ENCODE measurements at places on chromosomes 4 and X. TPM values are rescaled to one million over a fixed set of nuclear protein-coding genes. Genes with fewer than 3 reads are reported as not detected.

DNA sequence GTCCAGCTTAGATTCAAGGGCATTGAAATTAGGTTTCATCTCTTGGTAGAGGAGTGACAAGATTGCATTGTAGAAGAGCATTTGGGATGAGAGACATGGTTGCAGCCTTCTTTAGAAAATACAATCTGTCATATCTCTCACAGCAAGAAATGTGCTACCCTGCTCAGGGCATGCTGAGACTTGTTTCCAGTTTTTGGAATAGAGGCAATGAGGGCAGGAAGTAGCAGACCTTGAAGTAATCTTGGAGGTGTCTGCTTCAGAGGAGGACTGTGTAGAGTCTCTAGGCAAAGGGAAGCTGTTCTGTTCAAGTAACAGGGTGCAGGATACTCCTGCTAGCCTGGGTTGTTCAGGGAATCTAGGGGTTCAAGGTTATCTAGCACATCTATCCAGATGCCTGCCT, 116.1 kb upstream of the ZNF827 start:
- DNase-seq: no peak

DNA sequence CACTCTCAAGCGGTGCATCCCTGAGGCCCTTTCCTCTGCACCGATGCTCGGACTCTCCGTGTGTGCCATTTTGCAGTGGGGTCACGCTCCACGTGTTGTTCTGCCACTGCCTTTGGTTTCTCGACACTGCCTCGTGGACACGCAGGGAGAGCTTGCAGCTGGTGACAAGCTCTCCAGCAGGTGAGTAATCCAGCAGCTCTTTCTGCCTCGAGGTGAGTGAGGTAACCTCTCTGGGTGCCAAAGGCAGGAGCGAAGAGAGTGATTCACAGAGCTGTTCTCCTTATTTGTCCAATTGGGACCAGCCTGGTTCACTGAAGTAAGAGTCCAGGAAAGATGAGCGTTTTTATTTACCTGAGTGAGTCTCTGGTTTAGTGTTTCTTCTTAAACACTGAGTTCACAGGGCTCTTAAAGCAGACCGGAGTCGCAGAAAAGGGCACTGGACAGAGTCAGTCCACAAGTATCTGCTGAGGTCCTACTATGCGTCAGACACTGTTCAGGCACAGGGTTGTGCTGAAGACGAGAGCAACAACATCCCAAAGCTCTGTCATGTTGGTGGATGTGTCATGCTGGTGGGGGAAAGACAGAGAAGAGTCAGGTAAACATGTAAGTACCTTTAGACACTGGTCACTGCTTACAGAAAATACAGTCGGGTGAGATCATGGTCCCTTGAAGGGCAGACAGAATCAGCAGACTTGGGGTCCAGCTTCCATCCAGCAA, 61.8 kb downstream of the FHDC1 start:
- no peak for DNase-seq

GRCh38 chr4:81215931-81216330, 909 bp upstream of the PRKG2 start:
- DNase-seq: no peak

DNA sequence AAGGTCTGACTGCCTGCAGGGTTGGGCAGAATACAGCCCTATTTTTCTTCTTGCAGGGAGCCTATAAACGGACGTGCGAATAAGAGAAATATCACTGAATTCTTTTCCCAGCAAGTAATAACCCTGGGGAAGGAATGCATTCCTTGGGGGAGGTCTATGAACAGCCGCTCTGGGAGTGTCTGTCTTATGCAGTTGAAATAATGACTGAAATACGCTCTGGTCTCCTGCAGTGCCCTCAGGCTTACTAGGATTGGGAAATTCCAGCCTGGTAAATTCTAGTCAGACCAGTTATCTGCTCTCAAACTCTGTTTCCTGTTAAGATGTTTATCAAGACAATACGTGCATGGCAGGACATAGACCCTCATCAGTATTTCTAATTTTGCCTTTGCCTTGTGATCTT, 72.1 kb upstream of the FAM241A start:
- no peak for DNase-seq

- no peak for DNase-seq
Observed at GRCh38 chrX:82658492-82658891, 849.6 kb upstream of the POU3F4 start.

- no peak for DNase-seq
Observed at GRCh38 chr4:185573651-185574199, 38.4 kb upstream of the PDLIM3 start.

- no peak for DNase-seq
Observed at GRCh38 chr4:94561249-94562024, 109.7 kb downstream of the PDLIM5 start.

- no peak for DNase-seq
Observed at GRCh38 chrX:85992811-85993229, 54.5 kb downstream of the CHM start.

GRCh38 chrX:20680998-20681397, 414.3 kb upstream of the RPS6KA3 start:
- DNase-seq: no peak

DNA sequence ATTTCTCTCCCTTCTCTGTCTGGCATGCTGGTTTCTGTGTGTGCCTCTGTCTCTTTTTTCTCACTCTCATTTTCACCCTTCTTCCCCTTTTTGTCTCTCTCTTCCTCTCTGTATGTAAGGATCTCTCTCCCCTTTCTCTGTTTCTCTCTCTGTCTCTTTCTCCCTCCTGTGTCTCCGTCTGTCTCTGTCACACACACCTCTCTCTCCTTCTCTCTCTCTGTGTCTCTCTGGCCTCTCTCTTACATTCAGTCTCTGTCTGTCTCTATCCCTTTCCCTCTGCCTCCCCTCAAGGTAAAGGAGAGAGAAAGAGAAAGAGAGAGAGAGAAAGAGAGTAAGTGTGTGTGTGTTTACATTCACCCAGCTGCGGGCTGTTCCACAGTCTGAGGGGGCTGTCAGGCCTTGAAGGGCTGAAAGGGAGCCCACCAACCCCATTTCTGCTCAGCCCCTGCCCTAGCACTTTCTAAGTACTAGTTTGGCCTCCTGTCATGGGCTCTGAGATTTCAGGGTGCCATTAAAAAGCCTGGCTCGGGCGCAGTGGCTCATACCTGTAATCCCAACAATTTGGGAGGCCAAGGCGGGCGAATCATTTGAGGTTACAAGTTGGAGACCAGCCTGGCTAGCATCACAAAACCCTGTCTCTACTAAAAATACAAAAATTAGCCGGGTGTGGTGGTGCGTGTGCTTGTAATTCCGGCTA, 9.6 kb upstream of the TSPYL2 start:
- DNase-seq: no peak

- no peak for DNase-seq
Observed at GRCh38 chr4:72909461-72909860, 160.1 kb downstream of the COX18 start.

DNA sequence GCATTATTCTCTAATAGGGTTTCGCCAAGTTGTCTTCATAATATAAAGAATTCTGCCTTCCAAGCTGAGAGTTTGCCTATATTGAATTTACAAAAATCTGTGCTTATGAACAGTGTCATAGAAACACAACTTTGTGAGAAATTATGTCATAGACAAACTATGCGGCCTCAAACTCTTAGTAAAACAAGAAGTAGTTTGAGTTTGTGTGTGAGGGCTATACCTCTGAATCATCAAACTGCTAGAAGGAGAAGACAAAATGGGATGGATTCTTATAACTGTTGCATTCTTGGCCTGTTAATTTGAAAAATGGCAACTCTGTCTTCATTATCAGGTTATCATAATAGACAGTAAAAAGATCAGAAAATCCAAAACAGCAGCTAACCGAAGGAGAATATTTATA, 46.1 kb upstream of the NAP1L5 start:
- DNase-seq: no peak

DNA sequence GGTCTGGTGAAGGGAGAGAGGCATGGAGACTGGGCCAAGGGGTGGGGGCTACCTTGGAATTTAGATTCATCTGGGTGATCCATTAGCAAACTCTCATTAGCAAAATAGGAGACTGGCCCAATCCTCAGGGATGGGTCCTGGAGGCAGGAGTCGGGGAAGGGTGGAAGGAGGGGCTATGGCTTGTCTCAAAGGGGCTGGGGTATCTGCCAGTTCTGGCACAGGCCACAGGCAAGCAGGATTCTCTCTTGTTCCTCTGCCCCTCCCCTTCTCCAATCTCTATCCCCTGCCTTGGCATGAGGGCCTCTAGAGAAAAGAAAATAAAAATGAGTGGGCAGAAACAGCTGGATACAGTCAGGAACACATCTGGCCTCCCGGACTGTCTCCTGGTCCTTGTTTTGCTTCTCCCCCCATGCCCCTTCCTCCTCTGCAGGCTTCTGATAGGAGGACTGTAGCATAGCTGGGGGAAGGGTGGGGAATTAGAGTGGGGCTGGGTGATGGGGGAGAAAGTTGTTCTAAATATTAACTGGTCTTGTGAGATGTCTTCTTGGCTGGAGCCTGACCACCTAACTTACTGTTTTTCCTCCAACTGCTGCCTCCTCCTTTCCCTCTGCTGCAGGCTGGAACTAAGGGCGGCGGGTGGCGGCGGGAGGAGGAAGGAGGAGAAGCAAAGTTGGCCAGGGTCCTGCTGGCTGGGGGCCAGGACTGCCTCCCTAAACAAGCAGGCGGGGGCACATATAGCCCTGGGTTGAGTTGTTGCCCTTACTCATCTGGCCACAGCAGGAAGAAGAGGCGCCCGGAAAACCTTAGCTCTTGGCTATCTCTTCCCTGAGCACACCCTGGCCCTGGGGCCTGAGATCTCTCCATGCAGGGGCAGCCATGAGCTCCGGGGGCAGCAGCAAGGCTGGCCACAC, 53.3 kb upstream of the LAS1L start:
- DNase-seq: no peak

DNA sequence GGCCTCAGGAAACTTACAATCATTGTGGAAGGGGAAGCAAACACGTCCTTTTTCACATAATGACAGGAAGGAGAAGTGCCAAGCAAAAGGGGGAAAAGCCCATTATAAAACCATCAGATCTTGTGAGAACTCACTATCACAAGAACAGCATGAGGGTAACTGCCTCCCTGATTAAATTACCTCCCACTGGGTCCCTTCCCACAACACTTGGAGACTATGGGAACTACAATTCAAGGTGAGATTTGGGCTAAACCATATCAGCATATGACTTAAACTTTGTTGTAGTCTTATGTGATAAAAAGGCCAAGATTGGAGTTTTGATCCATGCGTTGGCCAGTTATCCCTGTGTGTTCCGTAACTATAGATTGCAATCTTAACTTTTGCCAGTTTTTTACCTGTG, 68.3 kb downstream of the C4orf33 start:
- no peak for DNase-seq

GRCh38 chrX:16825264-16826035, 39.2 kb downstream of the TXLNG start:
- DNase-seq: no peak

GRCh38 chr4:135368831-135369230, 1167.2 kb upstream of the PABPC4L start:
- no peak for DNase-seq

DNA sequence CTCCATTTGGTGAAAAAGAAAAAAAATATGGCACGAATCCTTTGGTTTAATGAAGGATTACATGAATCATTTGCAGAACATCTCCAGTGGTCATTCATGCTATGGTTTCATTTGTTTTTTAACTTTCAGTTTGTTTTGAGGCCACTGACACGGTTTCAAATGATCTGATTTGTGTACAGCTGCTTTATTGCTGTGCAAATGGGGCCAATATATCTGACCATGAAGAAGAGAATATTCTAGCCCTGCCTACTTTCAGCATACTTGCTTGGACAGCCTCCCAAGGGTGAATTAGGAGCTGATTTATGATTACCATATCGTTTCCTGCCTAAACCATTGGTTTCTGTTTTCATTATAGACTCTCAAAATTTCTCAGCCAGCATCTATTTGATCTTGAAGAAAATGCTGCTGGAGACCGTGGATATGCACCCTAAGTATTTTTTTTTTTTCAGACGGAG, 30.7 kb downstream of the SPARCL1 start:
- no peak for DNase-seq

GRCh38 chr4:99219072-99219471, at the start of gene ADH6:
Gene ADH6 (minus strand): TSS chr4:99219246. CDS start chr4:99219152, 94 bp downstream.
- DNase-seq: no peak

- DNase-seq: no peak
Observed at GRCh38 chrX:19630228-19630627, 114.9 kb upstream of the MAP3K15 start.

Gene OCIAD1
- 99.0 TPM for total RNA-seq

Gene ADGRG4
- total RNA-seq: not detected

Gene ODAPH
- total RNA-seq: not detected

Gene XAGE2
- total RNA-seq: not detected

Gene CNGA1
- total RNA-seq: 0.94 TPM

Gene REPS2
- not detected for total RNA-seq

Gene SPANXN4
- total RNA-seq: not detected

Gene MAGEB1
- total RNA-seq: not detected

Gene USP26
- not detected for total RNA-seq

Gene SOWAHB
- not detected for total RNA-seq

Gene DUX4
- total RNA-seq: not detected

Measured in activated naive CD4-positive, alpha-beta T cell treated with anti-CD3 and anti-CD28 coated beads for 36 hours (primary cell).